ENCODE measurements at places on chromosomes 11 and 22.

DNA sequence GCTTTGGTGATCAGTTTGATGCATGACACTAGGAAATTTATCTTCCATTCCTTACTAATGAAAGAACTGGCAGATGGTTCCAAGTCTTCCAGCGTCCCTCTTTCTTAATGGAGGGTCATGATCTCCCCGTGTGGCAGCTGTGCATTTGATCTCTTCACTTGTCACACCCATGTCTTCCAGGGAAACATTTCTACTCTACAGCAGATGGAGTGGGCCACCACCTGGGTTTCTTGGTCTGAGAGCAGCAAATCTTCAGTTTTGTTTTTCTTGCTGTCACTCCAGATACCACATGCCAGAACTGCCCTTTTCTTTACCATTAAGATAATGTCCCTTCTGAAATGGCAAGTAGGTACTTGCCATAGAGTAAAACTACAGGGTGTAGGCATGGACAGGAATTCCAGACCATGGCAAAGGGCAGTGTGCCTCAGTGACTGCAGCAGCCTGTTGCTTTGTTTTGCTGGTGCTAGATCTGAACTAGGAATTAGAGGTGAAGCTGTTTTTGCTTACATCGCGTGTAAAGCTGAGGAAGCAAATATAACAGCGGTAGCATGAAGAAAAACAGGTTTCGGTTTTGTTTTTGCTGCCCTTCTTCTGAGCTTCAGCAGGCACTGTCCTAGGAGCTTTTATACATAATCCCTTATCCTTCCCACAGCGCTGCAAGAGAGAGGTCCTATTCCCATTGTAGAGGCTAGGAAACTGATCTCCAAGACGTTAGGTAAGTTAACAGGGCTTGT lies 20.7 kb upstream of the C11orf96 start:
- peak overlapping the region; percentile 1 for H3K4me3 ChIP-seq
- H3K27ac ChIP-seq: peak overlapping the region; percentile 92
- peaks cover 6% of the 10 kb centered on the region for H3K36me3 ChIP-seq
- DNase-seq: no peak

- peaks cover 22% of the 10 kb centered on the region for H3K36me3 ChIP-seq
- no peaks in the 10 kb centered on the region for H3K27me3 ChIP-seq
- peaks cover 3% of the 10 kb centered on the region for H3K4me1 ChIP-seq
- H3K27ac ChIP-seq: no peak overlapping the region
Measured at GRCh38 chr11:111843661-111844060, 27.7 kb downstream of the ALG9 start.

DNA sequence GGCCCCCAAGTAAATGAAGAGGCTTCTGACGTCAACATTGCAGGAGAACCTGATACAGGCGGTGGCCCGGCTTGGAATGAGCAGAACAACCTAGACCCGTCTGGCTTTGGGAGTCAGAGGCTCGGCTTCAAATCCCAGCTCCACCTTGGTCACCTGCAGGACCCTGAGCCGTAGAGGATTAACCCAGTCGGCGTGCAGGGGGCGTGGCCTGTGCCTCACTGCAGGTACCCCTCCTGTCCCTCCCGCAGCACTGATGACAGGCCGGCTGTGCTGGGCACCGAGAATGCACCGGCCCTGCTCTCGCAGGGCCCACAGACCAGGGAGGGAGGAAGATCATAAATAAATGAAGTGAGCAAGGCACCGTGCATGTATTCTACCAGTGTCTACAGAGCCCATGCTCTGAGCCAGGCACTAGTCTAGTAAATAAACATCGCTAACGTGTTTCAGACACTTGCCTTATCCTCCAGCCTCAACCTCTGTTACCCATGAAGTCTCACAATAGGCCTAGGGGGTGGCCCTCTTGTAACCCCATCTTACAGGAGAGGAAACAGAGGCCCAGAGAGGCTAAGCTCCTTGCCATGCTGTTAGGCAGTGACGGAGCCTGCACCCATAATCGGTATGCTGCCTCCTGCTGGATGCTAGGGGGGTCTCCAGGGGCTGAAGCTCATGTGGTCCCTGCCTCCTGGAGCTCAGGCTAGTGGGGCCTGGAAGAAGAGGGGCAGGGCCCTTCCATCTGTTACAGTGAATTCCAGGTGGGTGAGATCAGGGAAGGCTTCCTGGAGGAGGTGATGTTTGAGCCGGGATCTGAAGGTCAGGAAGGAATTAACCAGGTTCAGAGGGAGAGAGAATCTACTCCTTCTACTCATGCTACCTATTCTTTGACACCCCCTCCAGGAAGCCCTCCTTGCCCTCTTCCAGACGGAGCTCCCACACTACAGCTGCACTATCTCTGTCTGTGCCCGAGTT lies 53.4 kb downstream of the RTL6 start:
- H3K4me1 ChIP-seq: peaks cover under 1% of the 10 kb centered on the region
- H3K27ac ChIP-seq: no peak overlapping the region
- no peak overlapping the region for H3K4me3 ChIP-seq

- no peaks in the 10 kb centered on the region for H3K36me3 ChIP-seq
- H3K27me3 ChIP-seq: no peaks in the 10 kb centered on the region
- H3K4me3 ChIP-seq: no peak overlapping the region
- no peak overlapping the region for H3K27ac ChIP-seq
Measured at GRCh38 chr11:109522116-109522755, 100.2 kb downstream of the C11orf87 start.

All from thoracic aorta (tissue), 2 donors.